GM23338 (cell line): ENCODE measurements at places on chromosomes 7 and 10.

GRCh38 chr7:14340393-14341074, 351.1 kb upstream of the ETV1 start:
- DNase-seq, result peak; percentile 25

- peak; percentile 89 for DNase-seq
Measured at GRCh38 chr10:113563306-113564088, 10.6 kb downstream of the HABP2 start.

DNA sequence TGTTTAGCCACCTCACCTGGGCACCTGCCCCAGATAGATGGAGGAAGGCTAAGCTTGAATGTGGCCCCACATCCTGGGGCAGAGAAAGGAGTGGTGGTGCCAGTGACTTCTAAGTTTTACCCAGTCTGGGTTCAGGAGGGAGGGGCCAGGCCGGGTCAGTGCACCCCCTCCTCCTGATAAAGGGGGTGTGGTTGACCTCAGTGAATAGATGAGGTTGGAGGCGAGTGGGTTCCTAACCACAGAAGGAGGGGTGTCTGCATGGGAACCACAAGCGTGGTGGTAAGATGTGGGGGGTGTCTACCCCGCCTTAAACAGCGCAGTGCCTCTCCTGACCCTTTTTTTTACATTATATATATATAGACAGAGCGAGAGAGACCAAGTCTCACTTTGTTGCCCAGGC, 105.3 kb upstream of the KCTD7 start:
- no peak for DNase-seq

GRCh38 chr10:73979809-73980433, 18.0 kb upstream of the VCL start:
- no peak for DNase-seq

DNA sequence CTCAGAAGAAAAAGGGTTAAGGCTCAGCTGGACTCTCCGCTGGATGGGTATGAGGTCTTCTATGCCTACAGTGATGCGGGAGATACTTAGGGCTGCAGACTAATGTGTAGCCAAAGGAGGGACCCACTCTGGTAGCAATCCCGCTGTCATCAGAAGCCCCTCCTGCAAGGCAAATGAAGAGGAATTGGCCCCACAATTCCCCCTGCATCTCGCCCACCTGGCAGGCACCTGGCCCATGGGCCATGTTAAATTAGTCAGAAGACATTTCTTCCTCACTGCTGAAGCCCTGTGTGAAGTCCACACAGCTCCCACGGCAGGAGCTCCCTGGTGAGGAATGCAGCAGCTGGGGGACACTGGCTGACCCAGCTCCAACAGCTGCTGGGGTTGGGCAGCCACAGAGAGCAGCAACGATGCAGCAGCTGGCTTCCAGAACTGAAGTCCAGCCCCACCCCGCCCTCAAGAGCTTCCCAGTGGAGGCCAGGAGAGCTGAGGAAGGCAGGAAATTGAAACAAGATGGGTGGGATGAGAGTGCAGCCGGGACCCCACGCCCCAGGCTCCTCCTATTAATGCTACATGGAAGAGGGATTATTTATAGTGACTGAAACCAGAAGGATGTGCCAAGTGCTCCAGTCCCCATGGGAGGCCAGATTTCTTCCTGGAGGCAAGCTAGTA, 5.5 kb downstream of the VSTM4 start:
- DNase-seq, result no peak

DNA sequence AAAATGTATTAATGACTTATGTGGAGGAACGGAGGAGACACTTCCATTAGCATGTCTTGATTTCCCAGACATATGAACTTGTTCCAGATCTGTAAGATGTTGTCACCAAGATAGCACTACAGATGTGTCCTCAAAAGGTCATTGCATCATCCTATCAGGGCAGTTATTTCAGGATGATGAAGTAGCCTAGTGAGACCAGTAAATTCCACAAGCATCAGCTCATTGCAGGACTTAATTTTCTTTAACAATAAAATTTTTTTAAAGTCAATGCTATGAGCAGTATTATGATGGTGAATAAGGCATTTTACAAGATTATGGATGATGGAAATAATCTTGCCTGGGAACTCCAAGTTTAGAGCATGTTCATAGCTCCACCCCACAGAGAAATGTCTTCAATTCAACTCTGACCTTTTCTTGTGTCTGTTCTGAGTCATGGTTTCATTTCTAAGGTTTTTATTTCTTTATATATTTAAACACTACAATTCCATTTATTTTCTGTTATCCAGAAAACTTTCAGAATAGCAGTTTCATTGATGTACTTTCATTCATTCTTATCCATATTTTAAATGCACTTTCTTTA, 1203.3 kb upstream of the CELF2 start:
- no peak for DNase-seq

DNA sequence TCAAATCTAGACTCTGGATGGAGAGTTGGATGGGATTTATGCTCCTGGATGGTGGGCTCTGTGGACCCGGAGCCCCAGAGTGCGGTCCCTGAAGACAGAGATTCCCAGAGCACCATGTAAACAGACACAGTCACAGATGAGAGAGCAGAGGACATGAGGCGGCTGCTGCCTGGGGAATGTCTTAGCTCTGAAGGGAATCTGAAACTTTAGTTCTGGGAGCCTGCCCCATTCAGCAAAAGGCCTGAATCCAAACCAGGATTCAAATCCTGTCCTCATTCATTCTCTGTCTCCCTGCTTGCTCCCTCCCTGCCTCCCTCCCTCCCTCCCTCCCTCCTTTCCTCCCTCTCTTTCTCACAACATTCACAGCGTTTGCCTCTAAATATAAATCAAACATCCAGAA, 49.5 kb upstream of the CALD1 start:
- DNase-seq, result no peak

- no peak for DNase-seq
Measured at GRCh38 chr10:2438248-2438939, 629.0 kb upstream of the PFKP start.

DNA sequence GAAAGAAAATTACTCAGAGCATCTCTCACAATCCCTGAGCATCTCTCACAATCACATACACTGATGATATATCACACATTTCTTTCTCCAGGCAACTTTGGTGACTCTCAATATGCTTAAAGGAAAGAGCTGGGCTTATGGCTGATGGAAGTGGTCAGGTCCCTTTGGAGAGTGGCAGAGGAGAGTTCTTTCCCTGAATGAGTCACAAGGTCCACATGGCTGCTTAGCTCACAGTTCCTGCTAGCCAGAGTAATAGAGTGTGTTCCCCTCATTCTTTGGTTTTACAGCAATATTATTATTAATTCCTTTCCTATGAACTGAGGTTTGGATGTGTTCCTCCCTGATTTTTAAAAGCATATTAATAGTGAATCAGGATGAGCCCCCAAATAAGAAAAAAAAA, 287.4 kb downstream of the C7orf25 start:
- DNase-seq, result no peak

DNA sequence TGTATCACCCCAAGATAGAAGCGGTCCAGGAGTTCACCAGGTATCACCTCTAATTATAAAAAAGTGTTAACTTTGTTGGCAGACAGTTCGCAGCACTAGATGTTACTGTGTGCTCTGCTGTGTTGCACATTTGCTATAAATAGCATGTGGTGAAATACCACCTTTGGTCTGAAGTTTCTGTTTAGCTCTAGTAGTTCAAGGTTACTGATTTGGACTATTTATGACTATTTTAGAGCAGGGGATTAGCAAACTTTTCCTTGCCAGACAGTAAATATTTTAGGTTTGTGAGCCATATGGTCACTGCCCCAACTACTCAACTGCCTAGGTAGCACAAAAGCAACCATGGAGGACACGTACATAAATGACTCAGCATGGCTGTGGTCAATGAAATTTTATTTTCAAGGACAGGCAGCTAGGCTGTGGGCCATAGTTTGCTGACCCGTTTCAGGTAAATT, 16.5 kb downstream of the DENND10 start:
- DNase-seq, result no peak

- DNase-seq, result peak; percentile 97
Measured at GRCh38 chr10:101060036-101060950, 1.5 kb upstream of the KAZALD1 start.

DNA sequence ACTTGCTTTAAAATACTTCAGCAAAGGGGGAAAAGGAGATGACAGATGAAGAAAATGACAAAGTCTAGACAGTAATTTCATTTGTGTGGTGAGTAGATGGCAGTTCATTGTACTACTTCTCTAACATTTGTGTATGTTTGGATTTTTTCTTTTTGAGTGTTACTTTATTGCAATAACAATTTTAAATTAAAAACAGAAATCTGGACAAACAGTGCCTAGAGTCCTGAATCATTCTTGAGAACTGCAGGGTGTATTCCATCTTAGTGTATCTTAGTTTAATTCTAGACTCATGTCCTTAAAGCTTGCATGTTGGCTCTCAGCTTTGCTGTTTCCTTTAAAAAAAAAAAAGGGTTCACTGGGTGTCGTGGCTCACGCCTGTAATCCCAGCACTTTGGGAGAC, 31.1 kb downstream of the HOXA1 start:
- no peak for DNase-seq

- no peak for DNase-seq
Measured at GRCh38 chr10:27638071-27638750, 107.4 kb downstream of the MKX start.

DNA sequence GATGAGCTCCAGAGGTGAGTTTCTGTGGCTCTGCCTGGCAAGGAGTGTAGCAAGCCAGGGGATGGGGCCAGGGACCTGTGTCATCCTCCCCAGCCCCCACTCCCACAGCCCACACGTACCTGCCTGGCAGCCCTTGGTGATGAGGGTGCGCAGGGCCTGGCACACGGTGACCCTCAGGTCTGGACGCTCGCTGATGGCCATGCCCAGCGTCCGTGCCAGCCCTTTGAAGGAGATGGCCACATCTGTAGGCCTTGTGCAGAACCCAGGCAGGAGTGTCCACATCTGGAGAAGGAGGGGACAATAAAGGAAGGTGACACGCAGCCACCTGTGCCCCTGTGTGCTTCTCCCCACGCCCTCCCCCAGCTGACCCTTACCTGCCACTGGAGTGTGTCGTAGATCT, 27.7 kb downstream of the RRP12 start:
- no peak for DNase-seq

DNA sequence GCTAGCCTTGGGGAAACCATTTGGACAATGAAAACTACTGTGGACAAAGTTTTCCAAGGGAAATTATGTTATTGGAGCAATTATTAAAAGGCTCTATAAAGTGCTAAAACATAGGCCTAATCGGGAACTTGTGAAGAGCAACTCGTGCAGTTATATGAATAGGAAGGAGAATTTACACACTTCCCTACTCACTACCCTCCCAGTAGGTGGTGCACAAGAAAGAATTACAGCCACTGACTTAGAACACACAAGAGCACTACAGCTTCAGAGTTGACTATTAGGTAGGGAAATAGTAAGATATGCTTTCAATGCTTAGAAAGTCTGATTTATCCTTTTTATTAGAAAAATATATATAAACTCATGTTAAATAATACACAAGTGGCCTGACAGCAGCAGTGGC, 47.2 kb downstream of the GSAP start:
- no peak for DNase-seq

DNA sequence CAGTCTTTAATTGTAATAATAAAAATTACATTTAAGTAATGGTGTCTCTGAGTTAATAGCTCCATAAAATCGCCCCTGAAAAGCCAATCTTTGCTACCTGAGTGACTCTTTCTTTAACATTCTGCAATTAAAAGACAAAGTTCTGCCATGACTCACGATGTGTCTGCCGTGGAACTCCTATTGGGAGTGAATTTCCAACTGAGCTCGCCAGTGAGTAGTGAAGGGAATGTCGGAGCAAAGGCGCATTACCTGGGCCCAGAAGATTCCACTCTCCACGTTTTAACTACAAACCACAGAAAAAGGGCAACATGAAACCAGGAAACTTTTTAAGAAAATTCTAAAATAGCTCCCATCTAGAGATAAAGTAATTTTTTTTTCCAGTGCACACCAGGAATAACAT, 36.9 kb upstream of the RNF32 start:
- DNase-seq, result no peak

DNA sequence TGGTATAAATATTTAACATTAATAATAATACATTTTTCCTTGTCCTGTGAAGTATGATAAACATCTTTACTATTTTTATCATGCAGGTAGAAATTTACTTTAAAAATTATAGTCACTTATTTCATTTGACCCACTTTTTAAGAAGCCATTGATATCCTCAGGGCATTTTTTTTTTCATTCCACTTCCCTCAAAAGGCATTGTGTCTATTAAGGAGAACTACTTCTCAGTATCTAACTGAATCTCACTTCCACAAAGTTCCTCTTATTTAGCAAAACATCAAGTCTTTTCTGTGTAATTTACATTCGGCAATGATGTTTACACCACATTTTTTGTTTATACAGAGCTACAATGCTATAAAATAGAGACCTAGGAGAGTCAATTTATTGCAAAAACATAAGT, 388.2 kb upstream of the AKR1E2 start:
- no peak for DNase-seq

DNA sequence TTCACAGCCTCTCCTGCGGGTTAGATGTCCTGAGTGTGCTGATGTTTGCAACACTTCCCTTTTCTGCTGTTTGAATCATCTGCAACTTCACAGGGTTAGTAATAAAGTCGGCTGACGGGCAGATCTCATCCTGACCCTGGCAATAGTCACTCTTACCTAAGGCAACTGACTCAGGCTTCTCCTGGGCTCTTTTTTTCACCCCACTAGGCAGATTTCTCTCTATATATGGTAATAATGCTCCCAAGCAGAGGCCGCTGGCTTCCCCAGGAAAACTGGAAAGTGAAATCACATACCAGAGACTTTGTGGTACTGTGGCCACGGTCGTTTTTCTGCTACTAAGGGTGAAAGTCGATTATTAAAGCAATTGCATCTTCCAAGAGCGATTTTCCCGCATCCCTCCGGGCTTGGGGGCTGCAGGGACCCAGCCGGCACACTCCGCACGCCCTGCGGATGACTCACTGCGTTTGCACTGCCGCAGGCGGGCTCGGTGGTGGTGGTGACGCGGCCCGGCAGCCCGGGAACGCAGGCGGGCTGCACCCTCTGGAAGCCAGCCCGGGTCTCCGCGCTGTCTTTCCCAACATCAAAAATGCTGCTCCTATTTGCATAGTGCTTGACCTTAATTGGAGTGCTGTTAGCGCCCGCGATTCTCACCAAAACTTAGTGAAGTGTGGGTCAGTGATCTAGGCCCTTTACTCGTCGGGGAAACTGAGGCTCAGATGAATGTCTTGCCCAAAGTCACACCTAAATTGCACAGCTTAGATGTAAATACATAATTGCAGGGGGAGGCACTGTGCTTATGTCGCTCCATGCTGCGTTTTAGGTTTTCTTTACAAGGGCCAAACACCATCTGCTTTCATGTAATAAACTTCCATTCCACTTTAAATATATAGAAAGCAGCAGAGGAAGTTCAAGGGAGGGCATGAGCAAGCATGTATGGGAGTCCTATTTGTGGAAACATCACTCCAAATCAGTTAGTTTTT, 47.6 kb upstream of the ITGB1 start:
- peak; percentile 90 for DNase-seq

- peak; percentile 80 for DNase-seq
Measured at GRCh38 chr7:103851357-103851756, 138.1 kb downstream of the RELN start.
